ENCODE measurements at places on chromosomes 2 and 18.

DNA sequence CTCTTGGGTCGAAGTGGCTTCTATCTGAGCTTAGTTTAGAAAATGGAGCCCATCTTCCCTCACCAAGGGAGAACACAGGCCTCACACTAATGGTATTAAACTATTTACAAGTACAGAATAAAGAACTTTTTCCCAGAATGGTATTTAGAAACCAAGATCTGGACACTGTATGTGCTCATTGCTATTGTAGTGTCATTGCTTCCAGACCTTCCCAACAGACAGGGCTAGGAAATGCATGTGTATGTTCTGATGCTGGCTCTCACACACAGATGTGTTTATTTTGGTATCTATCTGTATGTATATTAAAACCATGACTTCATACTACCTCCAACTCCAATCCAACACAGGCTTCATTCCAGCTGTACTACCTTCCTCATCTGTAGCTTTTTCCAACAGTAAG is 8.0 kb downstream of the COX5B start:
- no peak for DNase-seq

- no peak for DNase-seq
Measured at GRCh38 chr2:10355471-10356438, 53.1 kb downstream of the HPCAL1 start.

DNA sequence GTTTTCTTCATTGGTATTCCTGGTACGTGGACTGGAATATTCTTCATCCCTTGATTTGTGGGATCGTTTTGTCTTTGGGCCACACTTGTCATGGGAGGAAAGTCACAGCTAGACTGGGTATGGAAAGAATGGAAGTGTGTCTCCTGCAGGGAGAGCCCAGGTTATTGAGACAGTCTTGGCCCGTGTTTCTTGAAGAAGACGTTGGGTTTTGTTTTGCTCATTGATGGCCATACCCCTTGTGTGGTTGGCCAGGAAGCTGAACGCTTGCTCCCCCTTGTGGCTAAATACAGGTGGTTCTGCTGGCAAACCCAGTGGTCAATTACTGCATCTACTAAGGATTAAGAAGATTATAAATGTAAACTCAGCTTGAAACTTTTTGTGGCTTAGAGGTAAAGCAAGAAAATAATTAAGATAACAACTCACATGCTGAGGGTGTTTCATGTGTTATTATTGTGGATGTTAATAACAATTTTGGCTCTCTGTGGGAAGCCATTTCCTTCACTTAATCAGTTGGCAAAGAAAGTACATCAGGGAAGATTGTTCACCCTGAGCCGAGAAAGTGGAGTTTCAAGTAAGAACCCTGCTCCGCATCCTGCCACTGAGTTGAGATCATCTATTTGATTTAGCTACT is 91.8 kb downstream of the NEDD4L start:
- DNase-seq, result peak; percentile 68

DNA sequence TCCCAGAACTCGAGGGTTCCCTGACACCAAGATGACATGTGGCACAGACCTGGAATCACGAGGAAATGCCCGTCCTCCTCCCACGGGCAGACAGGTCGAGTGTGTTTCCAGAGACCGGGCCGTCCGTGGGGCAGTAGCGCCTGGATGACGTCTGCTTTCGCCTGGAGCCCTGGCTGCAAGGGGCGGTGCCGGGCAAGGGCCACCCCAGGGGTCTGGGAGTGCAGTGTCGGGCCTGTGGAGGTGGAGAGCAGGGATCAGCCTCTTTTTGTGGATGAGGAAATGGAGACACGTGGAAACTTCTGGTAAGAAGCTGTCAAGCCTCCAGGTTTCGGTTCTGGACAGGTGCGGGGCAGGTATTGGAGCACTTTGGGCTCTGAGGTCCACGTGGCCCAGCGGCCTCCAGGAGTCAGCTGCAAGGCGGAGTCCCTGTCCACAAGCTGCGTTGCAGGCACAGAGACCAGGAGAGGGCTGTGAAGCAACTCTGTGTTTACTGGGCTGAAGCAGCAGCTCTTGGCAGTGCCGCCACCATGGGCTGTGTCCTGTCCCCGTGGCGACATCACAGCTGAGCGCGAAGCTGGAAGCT is 25.6 kb downstream of the NFATC1 start:
- DNase-seq, result no peak

Measured in cerebellar cortex (tissue), 1 donor.